NCI-H345 (cell line): ENCODE measurements at places on chromosomes 1 and 21.
A peak's percentile ranks its signal among the peaks of the same experiment; 100 is the strongest.

DNA sequence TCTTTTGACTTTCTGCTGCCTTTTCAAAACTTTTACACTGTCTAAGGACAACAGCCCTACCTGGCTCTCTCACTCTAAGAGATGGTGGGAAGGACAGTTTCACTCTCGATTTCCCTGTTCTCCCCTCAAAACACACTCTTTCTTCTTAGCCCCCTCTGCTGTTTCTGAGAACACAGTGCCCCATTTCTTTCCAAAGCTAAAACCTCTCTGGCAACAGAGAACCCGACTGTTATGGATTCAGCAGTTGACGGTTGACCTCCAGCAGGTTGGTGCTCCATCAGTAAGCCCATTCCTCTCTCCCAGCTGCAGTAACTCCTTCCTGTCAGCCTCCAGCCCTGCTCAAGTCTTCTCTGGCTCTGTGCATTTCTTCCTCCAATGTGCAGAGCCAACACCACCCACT is 88.2 kb upstream of the ABCD3 start:
- no peak for DNase-seq

DNA sequence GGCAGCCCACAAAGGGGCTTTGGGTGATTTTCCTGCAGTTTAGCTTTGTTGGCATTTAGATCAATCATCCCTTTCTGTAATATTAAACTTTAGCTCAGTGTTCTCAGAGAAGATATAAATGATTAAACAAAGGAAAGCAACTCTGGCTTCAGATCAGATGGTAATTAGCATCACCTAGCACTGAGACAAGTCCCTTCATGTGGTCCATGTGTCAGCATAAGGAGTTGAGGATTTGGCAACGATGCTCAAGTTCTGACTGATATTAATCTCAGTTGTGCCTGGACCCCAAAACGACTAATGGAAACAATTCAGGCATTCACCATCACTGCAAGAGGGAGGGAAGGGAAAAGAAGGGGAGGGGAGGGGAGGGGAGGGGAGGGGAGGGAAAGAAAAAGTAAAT is 60.4 kb downstream of the SEC16B start:
- no peak for DNase-seq

- no peak for DNase-seq
Measured at GRCh38 chr1:232900818-232901217, 49.6 kb upstream of the NTPCR start.

DNA sequence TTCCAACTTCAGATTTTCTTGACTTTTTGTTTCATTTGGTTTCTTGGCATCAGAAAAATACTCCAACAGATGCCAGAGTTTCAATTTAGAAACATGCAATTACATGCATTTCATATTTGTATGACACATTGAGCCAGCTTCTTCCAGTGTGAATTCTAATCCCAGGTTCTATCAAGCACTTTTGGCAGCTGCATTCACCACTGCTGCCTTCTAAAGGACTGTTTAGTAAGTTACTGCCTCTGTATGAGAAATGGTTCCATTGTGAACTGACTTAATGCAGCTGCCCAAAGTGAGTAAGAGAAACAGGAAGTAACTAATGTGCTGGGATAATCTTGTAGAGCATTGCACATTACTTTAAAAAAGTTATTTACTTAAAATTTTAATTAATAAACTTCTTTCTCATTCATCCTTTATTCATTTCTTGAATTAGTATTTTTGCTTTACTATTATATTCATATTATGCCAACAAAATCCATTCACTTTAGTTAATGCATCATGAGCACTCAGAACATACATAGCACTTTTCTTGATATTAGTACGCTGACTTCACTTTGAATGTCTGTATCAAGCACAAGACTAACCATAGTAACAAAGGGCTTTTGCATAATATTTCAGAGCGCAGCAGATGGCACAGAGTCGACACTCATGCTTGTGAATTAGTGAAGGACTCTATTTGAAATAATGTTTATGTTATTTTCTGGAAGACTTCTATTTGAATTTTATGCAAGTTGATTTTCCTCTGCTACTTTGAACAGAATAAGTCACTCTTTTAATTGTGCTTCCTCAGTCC is 9.8 kb downstream of the RGS18 start:
- no peak for DNase-seq

DNA sequence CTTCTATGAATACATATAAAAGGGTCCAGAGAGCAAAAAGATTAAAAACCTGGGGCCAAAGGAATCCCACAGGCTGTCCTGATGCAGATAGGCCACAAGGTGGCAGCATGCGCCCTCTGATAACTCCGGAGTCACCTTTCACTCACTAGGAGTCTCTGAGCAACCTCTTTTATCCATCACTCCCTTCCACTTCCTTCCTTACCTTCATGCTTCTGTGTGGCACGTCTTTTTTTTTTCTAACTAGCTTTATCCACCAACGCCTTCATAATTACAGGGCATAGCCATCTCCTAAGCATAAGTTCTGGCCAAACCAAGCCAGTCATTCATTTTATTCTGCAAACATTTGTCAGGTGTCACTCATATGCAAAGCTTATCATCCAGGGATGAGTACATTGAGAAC is 3.9 kb upstream of the PGLYRP4 start:
- peak; percentile 91 for DNase-seq
